ENCODE measurements at places on chromosomes 13 and 19.

GRCh38 chr13:28297341-28297740, 159.0 kb downstream of the PAN3 start:
- H3K27ac ChIP-seq = no peak overlapping the region
- H3K4me1 ChIP-seq = peaks cover 6% of the 10 kb centered on the region
- H3K27me3 ChIP-seq = no peaks in the 10 kb centered on the region
- H3K36me3 ChIP-seq = peaks cover 20% of the 10 kb centered on the region
- no peak for DNase-seq

GRCh38 chr13:100542826-100543156, 45.8 kb downstream of the GGACT start:
- H3K4me1 ChIP-seq = peaks cover 3% of the 10 kb centered on the region
- H3K36me3 ChIP-seq = no peaks in the 10 kb centered on the region
- no peaks in the 10 kb centered on the region for H3K27me3 ChIP-seq
- H3K4me3 ChIP-seq = no peak overlapping the region

- H3K36me3 ChIP-seq = no peaks in the 10 kb centered on the region
- no peak overlapping the region for H3K27ac ChIP-seq
- H3K4me1 ChIP-seq = no peaks in the 10 kb centered on the region
- no peak for DNase-seq
- H3K4me3 ChIP-seq = no peak overlapping the region
These were observed 1427.7 kb downstream of the EFNB2 start for GRCh38 chr13:105107781-105108180.

GRCh38 chr19:46537136-46538097, 41.8 kb upstream of the PNMA8B start:
- H3K4me3 ChIP-seq = no peak overlapping the region
- no peak overlapping the region for H3K27ac ChIP-seq
- H3K36me3 ChIP-seq = no peaks in the 10 kb centered on the region
- no peaks in the 10 kb centered on the region for H3K4me1 ChIP-seq

GRCh38 chr19:33267706-33268105, 34.6 kb downstream of the CEBPA start:
- no peaks in the 10 kb centered on the region for H3K27me3 ChIP-seq
- no peak overlapping the region for H3K27ac ChIP-seq
- H3K36me3 ChIP-seq = no peaks in the 10 kb centered on the region
- DNase-seq = no peak

GRCh38 chr19:1360818-1361461, 22.8 kb upstream of the NDUFS7 start:
- peaks cover 15% of the 10 kb centered on the region for H3K36me3 ChIP-seq
- H3K27ac ChIP-seq = no peak overlapping the region
- peaks cover 7% of the 10 kb centered on the region for H3K4me1 ChIP-seq
- no peaks in the 10 kb centered on the region for H3K27me3 ChIP-seq
- DNase-seq = no peak

DNA sequence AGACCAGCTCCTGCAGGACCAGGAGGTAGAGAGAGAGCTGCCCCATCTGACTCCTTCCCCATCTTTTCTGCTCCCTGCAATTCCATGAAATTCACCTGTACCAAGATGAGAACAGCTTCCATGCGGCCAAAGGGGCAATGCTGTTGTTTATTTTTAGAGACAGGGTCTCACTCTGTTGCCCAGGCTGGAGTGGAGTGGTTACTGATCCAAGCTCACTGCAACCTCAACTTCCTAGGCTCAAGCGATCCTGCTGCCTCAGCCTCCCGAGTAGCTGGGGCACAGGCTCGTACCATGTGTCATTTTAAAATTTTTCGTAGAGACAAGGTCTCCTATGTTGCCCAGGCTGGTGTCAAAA, 3.6 kb upstream of the PLIN4 start:
- no peaks in the 10 kb centered on the region for H3K4me1 ChIP-seq
- H3K4me3 ChIP-seq = no peak overlapping the region
- no peak overlapping the region for H3K27ac ChIP-seq

- peak overlapping the region; percentile 68 for H3K27ac ChIP-seq
- peak overlapping the region; percentile 92 for H3K4me3 ChIP-seq
- H3K27me3 ChIP-seq = no peaks in the 10 kb centered on the region
- no peak for DNase-seq
These were observed 706 bp upstream of the DNAJC3 start for GRCh38 chr13:95676105-95676761.

DNA sequence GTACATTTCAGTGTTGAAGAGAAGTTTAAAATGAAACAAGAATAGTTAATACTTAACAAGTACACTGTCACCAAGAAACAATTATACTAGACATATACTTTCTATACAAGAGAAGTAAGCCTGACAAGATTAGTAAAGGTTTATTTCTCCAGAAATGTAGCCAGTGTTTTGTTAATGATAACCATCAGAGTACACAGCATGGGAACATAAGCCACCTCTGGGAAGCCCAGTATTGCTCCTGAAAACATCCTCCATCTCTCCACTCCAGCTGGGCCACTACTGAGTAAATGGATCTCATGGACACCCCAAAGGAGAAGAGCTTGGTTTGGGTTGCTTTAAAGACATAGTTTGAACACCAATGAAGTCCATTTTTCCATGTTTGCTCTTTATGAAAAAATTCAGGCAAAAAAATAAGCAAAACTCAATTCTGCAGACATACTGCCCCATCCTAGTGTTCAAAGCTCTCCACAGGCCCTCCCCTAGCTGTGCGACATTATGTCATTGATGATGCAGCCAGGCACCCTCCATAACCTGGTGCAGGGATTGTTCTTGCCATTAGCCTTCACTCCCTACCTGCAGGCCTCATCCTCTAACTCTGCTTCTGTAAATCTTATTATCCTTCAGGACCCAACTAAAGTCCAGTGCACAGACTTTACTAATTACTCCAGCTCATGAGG, 61.9 kb downstream of the LHFPL6 start:
- no peak overlapping the region for H3K27ac ChIP-seq
- no peaks in the 10 kb centered on the region for H3K4me1 ChIP-seq
- no peaks in the 10 kb centered on the region for H3K27me3 ChIP-seq
- no peak overlapping the region for H3K4me3 ChIP-seq
- no peaks in the 10 kb centered on the region for H3K36me3 ChIP-seq

DNA sequence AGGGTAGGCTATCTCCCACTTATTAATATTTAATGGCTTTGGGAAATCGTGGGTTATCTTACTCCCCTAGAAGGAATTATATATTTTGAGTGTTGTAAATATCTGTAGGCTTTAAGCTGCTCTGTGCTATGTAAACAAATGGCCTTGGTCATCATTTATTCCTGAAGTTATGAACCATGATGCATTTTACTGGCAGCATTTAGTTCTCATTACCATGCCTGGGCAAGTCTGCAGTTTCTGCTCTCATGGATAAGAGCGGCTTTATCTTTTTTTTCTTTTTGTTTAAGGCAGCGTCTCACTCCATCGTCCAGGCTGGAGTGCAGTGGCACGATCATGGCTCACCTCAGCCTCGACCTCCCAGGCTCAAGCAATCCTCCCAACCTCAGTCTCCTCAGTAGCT, 156.1 kb downstream of the IRS2 start:
- H3K4me3 ChIP-seq = no peak overlapping the region
- H3K36me3 ChIP-seq = no peaks in the 10 kb centered on the region
- H3K27ac ChIP-seq = no peak overlapping the region
- no peak for DNase-seq
- no peaks in the 10 kb centered on the region for H3K4me1 ChIP-seq

DNA sequence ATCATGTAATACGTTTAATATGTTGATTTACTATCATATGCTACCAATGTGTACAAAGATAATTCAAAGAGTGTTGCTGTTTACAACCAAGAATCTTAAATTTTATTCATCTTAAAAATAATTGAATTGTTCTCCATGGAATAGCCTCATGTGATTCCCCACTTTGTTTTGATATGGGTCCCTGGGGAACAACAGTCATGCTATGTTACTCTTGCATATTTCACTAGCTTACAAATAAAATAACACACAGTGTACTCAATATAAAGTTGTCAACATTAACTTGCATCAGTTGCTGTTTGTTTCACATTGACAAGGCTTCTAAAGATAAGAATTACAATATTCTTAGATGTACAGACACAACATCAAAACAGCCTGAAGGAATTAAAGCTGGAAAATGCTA, 2.3 kb downstream of the ENOX1 start:
- H3K4me3 ChIP-seq = no peak overlapping the region
- no peak overlapping the region for H3K27ac ChIP-seq
- DNase-seq = no peak
- H3K4me1 ChIP-seq = peaks cover 7% of the 10 kb centered on the region
- H3K36me3 ChIP-seq = no peaks in the 10 kb centered on the region

- H3K4me1 ChIP-seq = peaks cover 6% of the 10 kb centered on the region
- peak; percentile 61 for DNase-seq
- H3K4me3 ChIP-seq = peak overlapping the region; percentile 35
- no peaks in the 10 kb centered on the region for H3K27me3 ChIP-seq
- H3K27ac ChIP-seq = no peak overlapping the region
- no peaks in the 10 kb centered on the region for H3K36me3 ChIP-seq
These were observed 19.0 kb downstream of the MRPS12 start for GRCh38 chr19:38949580-38950367.

GRCh38 chr13:52070929-52071523, 46.5 kb downstream of the UTP14C start:
- DNase-seq = no peak
- no peaks in the 10 kb centered on the region for H3K36me3 ChIP-seq
- no peak overlapping the region for H3K4me3 ChIP-seq
- H3K27me3 ChIP-seq = peaks cover 3% of the 10 kb centered on the region
- no peaks in the 10 kb centered on the region for H3K4me1 ChIP-seq

GRCh38 chr13:40911341-40911740, 107.8 kb downstream of the ELF1 start:
- no peaks in the 10 kb centered on the region for H3K4me1 ChIP-seq
- no peak overlapping the region for H3K4me3 ChIP-seq
- H3K27ac ChIP-seq = no peak overlapping the region
- DNase-seq = no peak
- no peaks in the 10 kb centered on the region for H3K27me3 ChIP-seq
- H3K36me3 ChIP-seq = no peaks in the 10 kb centered on the region

DNA sequence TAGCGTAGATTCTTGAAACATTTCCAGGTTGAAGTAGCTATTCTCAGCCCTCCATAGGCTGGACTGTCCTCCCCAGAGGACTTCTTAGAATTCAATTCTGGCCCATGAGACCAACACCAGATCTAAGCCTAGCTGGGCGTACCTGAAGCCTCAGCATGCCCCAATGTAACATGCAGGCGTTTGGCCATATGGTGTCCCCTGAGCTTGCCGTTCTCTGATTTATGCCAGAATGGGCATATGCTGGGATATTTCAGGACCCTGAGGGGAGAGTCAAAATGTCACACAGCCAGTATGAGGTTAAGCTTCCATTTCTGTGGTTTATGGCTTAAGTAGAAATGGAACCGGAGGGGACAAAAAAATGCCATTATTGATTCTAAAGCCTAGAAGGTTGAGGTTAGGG, 317.7 kb upstream of the OBI1 start:
- no peaks in the 10 kb centered on the region for H3K36me3 ChIP-seq
- H3K4me1 ChIP-seq = no peaks in the 10 kb centered on the region
- no peaks in the 10 kb centered on the region for H3K27me3 ChIP-seq
- H3K4me3 ChIP-seq = no peak overlapping the region
- no peak for DNase-seq
- H3K27ac ChIP-seq = no peak overlapping the region

GRCh38 chr13:44969551-44970484, 19.5 kb downstream of the NUFIP1 start:
- H3K36me3 ChIP-seq = peaks cover 3% of the 10 kb centered on the region
- no peak overlapping the region for H3K27ac ChIP-seq
- H3K4me3 ChIP-seq = no peak overlapping the region
- no peak for DNase-seq

DNA sequence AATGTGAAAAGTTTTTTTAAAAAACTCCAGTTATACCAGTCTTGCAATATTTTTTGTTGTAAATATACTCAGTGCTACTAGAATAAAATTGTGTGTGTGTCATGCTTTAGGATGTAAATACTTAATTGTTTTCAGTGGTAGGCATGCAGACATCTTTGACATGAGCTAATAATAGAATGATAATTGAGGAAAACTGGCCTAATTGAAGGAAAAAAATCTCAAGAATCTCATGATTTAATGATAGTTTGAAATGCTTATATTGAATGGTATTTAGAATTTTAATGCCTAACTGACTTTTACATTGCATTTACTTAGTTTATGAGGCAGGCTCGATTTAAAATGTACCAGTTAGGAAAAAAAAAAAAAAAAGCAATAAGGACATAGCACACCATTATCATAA, 3.2 kb upstream of the MAB21L1 start:
- H3K27ac ChIP-seq = no peak overlapping the region
- DNase-seq = no peak
- no peaks in the 10 kb centered on the region for H3K36me3 ChIP-seq

GRCh38 chr19:17576758-17577456, 21.5 kb downstream of the COLGALT1 start:
- no peak overlapping the region for H3K4me3 ChIP-seq
- peaks cover 55% of the 10 kb centered on the region for H3K36me3 ChIP-seq
- no peaks in the 10 kb centered on the region for H3K27me3 ChIP-seq
- no peak overlapping the region for H3K27ac ChIP-seq
- H3K4me1 ChIP-seq = no peaks in the 10 kb centered on the region
- DNase-seq = no peak

DNA sequence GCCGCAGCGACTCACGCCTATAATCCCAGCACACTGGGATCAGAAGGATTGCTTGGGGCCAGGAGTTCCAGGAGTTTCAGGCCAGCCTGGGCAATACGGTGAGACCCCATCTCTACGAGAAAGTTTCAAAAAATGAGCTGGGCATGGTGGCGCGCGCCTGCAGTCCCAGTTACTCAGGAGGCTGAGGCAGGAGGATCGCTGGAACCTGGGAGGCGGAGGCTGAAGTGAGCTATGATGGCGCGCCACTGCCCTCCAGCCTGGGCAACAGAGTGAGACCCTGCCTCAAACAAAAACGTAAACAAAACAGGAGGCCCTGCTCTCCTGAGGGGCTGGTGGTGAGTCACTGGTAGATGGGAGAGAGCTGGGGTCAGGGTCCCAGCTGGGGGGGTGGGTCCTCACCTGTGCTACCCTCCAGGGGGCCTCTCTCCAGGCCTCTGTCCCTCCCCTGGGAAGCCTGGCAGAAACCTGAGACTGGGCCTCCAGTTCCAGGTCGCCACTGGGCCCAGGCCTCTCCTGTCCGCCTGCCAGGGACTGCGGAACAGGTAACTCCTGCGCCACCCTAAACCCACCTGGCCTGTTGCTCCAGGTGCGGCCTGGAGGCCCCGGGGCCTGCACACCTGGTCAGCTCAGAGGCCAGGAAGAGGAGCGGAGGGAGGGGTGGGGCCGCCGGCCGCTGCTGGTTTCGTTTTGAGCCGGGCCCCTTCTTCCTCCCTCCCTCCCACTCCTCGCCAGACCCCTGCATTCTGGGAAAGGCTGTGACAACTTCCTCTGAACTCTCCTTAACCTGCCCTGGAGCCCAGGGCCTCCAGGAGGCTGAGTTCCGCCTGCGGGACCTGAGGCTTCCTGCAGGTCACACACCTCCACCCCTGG, 17.2 kb upstream of the ZBTB7A start:
- H3K36me3 ChIP-seq = no peaks in the 10 kb centered on the region
- H3K4me1 ChIP-seq = peaks cover 57% of the 10 kb centered on the region
- DNase-seq = peak; percentile 37
- peak overlapping the region; percentile 53 for H3K27ac ChIP-seq

GRCh38 chr19:7512400-7512851, 3.5 kb upstream of the ZNF358 start:
- H3K4me1 ChIP-seq = peaks cover 3% of the 10 kb centered on the region
- H3K27ac ChIP-seq = no peak overlapping the region
- H3K4me3 ChIP-seq = no peak overlapping the region
- H3K27me3 ChIP-seq = peaks cover 3% of the 10 kb centered on the region
- DNase-seq = no peak
- no peaks in the 10 kb centered on the region for H3K36me3 ChIP-seq

All from effector memory CD4-positive, alpha-beta T cell (primary cell).